ENCODE measurements at places on chromosomes 16 and 17.

DNA sequence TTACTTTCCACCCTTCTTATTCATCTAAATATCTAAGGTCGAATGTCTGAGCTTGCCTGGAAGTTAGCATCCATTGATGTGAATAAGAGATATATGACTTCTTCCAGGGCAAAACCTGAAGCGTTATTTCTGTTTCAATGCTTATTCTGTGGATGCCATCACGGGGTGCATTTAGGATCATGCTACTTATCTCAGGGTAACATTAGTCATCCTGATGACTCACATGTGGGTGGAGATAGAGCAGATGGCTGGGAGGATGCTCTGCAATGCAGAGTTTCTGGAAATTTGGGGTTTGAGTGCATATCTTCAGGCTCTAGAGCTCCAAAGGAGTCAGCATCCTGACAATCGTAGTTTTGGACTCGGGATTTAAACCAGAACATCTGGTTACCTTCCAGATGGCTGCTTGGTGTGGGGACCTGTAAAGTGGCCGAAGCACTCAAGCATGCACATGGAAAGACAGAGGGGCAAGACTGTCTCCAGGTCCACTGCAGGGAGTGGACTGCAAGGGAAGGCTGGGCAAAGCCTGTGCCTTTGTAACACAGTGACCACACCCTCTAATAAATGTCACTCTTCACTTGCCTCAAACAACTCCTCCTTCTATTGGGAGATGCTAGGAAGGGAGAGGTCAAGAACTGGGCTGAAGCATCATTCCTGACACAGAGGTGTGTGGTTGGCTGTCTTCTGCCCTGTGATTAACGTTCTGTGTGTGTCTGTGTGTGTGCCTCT is 175.2 kb upstream of the SALL1 start:
- DNase-seq, result peak; percentile 37

DNA sequence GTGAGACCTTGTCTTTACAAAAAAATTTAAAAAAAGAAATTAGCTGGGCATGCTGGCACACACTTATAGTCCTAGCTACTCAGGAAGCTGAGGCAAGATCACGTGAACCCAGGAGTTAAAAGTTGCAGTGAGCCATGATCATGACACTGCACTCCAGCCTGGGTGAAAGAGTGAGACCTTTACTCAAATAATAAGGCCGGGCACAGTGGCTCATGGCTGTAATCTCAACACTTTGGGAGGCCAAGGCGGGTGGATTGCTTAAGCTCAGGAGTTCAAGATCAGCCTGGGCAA is 11.5 kb upstream of the RIPOR1 start:
- DNase-seq, result no peak

GRCh38 chr16:54347961-54348360 is 61.4 kb upstream of the IRX3 start:
- no peak for DNase-seq

GRCh38 chr16:50622029-50622428 is 59.1 kb downstream of the SNX20 start:
- DNase-seq, result no peak

- no peak for DNase-seq
Observed at GRCh38 chr16:57001026-57001679, 11.8 kb downstream of the NLRC5 start.

DNA sequence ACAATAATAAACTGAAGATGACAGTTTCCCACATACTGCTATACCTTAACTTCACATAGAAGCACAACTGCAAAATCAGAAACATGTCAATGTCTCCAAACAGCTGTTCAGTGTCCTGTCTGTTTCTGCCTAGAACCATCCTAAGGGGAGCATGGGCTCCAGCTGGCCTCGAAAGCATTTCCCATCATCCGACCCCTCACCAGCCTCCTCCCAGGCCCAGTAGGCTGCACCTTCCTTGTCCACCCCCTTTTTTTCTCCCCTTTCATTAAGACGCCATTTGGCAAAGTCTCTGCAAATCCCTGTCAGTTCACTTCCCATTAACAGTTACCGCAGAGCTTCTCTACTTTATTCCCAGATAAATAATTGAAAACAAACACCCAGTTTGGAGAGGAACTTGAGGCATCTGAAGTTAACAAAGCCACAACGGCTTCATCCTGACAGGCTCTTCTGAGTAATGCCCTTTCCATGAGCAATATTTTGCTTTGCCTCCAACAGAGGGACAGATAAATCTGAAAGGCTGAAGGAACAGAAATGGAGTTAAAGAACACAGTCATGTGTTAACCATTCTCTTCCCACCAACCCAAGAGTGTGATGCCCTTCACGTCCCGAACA is 65.3 kb downstream of the SLC39A11 start:
- DNase-seq, result peak; percentile 43

DNA sequence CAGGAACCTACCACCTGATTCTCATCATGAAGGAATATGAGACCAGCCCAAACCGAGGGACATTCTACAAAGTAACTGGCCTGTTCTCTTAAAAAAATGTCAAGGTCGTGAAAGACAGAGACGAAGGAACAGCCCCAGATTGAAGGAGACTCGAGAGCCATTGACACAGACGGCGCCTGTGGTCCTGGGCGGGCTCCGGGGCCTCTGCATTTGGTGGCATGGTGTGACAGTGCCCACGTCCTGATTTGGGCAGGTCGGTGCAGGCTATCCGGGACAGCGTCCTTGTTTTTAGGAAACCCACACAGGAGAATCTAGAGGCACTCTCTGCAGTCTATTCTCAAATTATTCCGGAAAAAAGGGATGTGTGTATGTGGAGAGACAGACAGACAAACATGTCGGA is 64.1 kb downstream of the ADCY9 start:
- DNase-seq, result no peak

DNA sequence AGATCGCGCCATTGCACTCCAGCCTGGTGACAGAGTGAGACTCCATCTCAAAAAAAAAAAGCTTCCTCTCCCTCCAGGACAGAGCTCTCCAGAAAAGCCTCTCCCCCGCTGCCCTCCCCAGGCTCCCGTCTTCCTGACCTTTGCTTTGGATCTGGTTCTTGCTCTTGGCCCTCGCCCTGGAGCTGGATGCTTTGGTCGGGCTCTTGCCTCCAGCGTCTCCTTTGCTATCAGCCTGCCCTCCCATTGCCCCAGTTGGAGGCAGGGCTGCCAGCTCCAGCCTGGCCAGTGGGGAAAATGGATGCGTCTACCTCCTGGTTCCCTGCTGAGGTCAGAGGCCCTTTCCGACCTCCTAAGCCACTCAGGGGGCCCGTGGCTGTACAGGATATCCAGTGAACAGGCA is 35.9 kb downstream of the TRARG1 start:
- DNase-seq, result no peak

GRCh38 chr17:2948721-2949468 is 114.5 kb downstream of the OR1D5 start:
- no peak for DNase-seq

GRCh38 chr16:67544844-67545664 is 16.4 kb downstream of the RIPOR1 start:
- DNase-seq, result no peak

DNA sequence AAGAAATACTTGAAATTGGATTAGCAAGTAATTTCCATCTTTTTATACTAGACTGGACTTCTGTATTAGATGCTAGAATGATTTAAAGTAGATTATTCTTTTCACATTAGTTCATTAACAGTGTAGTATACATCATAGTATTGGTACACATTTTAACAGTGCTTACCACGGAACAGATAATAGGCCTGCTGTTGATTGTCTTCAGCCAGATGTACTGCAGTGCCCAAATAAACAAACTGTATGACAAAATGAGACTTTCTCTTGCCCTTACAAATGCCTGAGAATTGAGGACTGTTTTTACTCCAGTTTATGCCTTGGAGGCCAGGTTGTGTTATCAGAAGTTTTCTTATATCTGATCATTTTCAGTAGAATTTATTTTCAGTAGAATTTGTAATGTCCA is 631 bp downstream of the EVI2A start:
- no peak for DNase-seq

- no peak for DNase-seq
Observed at GRCh38 chr16:57539072-57539796, 2.9 kb upstream of the CCDC102A start.

GRCh38 chr17:17152385-17152784 is 53.7 kb downstream of the PLD6 start:
- no peak for DNase-seq

DNA sequence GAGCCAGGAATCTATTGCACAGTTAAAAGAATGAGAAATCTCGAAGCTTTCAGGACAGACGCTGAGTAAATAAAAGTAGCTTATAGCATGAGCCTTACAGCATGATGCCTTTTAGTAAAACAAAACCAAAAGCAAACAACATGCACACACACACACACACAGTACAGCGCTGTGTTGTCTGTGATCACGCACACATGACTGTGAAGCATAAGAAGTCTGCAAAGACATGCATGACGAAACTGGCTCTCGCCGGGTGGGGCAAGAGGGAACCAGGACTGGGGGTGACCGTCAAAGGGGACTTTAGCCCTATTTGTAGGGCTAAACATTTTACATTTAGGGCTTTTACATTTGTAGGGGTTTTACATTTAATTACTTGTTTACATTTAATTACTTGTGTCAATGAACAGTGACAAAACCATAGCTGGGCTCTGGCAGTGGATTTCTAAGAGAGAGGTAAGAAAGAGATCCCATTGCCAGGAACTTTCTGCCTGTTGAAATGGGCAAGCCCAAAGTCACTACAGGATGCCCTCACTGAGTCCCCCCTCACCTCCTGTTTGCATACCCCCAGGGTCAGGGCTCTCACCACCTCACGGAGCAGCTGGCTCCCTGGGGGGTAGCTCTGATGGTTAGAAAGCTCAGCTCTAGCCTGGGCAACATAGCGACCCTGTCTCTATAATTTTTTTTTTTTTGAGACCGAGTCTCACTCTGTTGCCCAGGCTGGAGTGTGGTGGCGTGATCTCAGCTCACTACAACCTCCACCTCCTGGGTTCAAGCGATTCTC is 2.0 kb upstream of the TNFRSF13B start:
- no peak for DNase-seq

GRCh38 chr16:30136971-30137605 is 14.1 kb upstream of the MAPK3 start:
- no peak for DNase-seq

- DNase-seq, result no peak
Observed at GRCh38 chr16:86984343-86984742, 332.8 kb downstream of the C16orf95 start.

DNA sequence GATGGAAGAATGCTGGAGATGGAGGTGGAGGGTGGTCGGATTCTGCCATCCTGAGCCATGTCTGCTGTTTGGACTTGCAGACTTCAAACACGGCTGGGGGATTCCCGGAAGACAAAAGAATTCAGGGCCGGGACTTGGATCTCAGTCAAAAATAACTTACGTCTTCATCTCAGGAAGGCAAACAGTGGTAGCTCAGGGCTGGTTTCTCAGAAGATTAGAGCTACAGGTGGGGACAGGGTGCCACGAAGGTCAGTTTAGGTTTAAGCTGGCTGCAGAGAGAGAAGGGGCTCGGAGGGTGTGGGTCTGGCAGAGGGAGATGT is 4.3 kb upstream of the RHBDL3 start:
- no peak for DNase-seq

DNA sequence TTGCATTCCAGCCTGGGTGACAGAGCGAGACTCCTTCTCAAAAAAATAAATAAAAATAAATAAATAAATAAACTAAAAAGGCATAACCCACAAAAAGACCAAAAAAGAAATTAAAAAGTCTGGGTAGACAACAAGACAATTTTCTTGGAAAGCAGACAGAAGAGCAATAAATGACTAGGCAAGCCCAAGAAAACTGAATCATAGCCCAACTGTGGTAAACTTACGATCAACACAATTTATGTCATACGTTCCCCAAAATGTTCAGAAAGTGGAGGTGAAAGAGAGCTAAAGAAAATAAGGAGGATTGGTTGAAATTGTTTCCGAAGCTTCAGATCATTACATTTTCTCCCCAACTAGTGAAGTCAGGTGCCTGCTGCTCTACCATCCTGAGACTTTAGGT is 31.3 kb upstream of the C17orf78 start:
- DNase-seq, result no peak

GRCh38 chr17:74527756-74528155 is 3.5 kb downstream of the CD300LB start:
- DNase-seq, result no peak

All from AG09309 (cell line).